ENCODE measurements at places on chromosomes 4 and X. TPM values are rescaled to one million over a fixed set of nuclear protein-coding genes. Genes with fewer than 3 reads are reported as not detected.

Gene CXCL5
- total RNA-seq, result not detected

Gene PRSS12
- 2.2 TPM for total RNA-seq

Gene RTL3
- total RNA-seq, result 0.21 TPM

Gene MAGEE1
- 0.44 TPM for total RNA-seq

Data from esophagus squamous epithelium (tissue), 5 donors.